ENCODE measurements at places on chromosomes 13 and 19. TPM values are rescaled to one million over a fixed set of nuclear protein-coding genes. Genes with fewer than 3 reads are reported as not detected.

TEX26 gene
- not detected for polyA plus RNA-seq

TNFSF13B gene
- polyA plus RNA-seq: 0.26 TPM

ZNF700 gene
- polyA plus RNA-seq: 4.8 TPM

UNC13A gene
- polyA plus RNA-seq: 1.0 TPM

ACP5 gene
- polyA plus RNA-seq: 2.6 TPM

DNA sequence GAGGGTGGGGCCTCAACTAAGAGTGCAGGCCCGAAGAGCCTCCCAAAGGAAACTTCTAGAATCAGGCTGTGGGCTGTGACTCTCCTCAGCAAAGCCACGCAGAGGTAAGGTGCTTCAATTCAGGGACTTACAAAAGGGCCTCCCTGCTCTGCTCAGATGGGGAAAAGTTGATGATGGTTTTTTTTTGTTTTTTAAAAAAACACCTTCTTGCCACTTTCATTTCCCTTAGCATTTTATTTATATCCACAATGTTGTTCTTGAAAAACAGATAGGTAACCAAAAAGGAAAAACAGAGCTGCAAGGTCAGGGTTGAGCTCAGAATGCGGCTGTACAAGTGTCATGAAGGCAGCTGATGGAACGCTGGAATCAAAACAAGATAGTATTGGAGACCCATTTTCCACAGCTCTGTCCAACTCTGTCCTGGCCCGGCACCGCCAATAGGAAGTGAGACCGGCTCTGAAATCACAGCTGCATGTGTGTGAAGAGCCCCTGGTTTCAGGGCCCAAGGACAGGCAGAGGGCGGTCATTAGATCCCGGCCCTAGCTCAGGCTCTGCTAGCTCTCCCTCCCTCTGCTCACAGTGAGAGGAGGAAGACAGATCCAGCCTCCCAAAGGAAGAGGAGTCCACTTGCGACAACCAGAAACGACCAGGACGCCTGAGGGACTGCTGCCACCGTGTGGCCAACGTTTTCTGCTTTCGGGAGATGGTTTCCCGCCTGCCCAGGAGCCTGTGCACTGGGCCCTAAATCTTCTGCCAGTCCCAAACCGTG is 58.3 kb downstream of the KLF2 start:
- peak; percentile 22 for DNase-seq

DNA sequence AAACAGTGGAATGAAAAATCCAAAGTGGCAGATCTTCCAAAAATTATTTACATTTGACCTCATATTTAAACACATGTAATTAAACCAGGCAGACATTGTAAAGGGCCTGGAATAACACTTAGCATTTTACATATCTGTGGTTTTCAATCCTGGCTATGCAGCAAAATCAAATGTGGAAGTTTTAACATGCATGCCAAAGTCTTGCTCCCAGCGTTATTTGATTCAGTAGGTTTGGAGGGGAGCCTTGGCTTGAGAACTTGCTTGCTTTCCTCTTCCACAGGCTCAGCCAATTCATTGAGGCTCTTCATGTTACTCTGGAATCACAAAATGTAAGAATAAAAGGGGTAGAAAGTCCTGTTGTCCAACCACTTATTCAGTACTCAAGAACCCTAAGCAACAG is 42.5 kb upstream of the INTS6 start:
- DNase-seq: no peak

- DNase-seq: no peak
These were observed 4.8 kb upstream of the IGFL1 start for GRCh38 chr19:46224773-46225172.

- DNase-seq: no peak
These were observed 2.1 kb downstream of the ACTN4 start for GRCh38 chr19:38649305-38650171.

DNA sequence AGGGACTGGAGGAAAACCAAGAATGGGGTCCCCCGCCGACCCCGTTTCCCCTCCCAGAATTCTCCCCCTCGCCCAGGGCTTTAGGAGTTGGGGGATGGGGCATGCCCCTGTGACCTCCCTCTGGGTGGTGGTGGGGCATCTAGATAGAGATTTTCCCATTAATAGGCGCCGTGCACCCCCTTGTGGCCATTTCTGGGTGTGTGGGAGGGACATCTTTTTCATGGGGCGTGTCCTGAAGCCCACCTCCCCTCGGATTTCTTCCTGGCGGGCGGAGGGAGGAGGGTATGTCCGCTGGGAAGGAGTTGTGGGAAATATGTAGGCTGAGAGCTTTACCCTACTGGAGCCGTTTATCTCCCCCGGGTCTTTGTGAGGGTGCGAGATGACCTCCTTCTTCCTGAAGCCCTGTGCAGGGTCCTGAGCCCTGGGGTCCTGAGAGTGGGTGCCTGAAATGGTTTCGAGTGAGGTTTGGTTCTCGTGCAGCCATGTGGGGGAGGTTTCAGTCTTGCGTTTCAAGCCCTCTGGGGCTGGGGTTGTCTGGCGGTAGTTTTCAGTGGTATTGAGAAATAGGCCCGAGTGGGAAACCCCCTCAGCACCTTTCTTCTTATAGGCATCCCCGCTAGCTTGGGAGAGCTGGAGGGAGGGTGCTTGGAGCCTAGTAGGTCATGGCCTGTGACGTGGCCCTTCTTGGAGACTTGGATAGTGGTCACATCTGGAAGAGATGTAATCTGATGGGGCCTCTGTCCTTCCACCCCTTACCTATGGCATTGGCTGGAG is 1.0 kb downstream of the PRMT1 start:
- DNase-seq: no peak

DNA sequence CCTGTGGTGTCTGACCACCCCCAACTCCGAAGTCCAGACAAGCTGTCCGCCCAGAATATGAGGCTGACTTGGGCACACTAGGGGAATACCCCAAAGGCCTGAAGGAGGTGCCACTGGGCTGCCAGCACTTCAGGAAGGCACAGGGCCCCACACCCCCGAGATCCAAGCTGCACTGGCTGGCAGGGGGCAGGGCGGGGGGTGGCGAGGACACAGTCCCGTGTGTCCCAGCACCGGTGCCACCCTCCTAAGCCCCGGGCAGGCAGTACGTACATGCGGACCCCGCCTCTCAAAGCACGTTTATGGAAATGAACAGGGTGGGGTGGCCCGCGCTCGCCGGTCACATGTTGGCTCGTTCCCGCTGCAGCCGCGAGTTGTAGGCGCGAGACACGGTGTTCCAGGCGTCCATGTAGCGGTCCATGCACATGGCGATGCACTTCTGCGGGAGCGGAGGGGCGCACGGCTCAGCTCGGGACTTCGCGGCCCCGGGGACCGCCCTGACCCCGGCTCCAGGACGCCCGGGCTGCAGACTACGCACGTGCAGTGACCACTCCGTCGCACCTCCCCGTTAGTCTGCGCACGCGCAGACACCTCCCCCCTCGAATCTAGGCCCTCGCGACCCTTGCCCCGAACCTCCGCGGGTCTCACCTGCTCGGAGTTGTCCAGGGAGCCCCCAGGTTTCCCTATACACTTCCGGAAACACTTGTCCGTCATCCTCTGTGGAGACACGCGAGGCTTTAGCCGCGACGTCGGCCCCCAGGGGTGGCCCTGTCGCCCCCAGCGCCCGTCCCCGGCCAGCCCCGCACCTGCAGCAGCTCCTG is 566 bp downstream of the TIMM13 start:
- no peak for DNase-seq

- DNase-seq: no peak
These were observed 17.2 kb downstream of the CRTC1 start for GRCh38 chr19:18700501-18701249.

Measured in BJ (cell line).